ENCODE measurements at places on chromosomes 11 and 22.

GRCh38 chr11:82724026-82724425 is 9.6 kb downstream of the FAM181B start:
- no peak for DNase-seq

DNA sequence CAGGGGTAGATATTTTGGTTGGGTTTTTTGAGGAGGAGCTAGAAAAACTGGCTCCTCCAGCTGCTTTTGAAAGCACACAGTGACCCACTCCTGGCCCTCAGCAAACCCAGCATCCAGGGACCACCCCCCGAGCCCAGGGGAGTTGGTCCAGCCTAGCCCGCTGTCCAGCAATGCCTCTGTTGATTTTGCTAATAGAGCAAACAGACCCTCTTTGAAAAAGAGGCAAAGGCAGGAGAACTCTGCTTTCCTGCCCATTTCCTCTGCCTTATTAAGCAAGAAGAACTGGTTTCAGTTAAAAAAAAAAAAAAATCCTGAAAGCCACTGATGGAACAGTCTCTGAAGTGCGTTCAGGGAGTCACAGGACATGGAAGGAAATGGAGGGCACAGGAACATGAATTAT is 25.3 kb downstream of the ABTB2 start:
- no peak for DNase-seq

GRCh38 chr11:14972581-14973495 is 687 bp upstream of the CALCA start:
- no peak for DNase-seq

DNA sequence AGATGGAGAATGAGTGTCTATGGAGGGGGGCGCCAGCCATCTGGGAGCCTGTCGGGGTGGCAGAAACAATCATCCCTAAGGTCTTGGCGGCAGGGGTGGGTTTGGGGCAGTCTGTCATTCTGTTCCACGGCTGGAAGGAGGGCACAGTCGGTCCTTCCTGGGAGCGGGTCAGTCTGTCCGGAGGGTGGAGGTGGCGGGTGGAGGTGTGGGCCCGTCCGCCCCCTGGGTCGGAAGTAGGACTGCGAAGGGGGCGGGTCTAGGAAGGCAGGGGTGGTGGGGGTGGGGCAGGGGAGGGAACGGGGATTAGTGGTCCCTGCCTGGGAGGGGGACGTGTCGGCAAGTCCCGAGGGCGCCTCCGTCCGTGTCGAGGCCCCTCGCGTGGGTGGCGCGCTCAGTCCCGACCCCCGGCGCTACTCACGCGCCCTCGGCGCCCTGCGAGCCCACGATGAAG is 461 bp downstream of the TBC1D10A start:
- DNase-seq, result peak; percentile 62

GRCh38 chr11:87176044-87176443 is 138.3 kb downstream of the TMEM135 start:
- DNase-seq, result no peak

All from activated CD8-positive, alpha-beta memory T cell treated with anti-CD3 and anti-CD28 coated beads, Interleukin-2, amount 10 ng/mL, durations not matched to agents 7 days and 5 days (primary cell).